ENCODE measurements at places on chromosomes 16 and 17.

- no peak for DNase-seq
Measured at GRCh38 chr17:27244491-27245223, 49.3 kb upstream of the WSB1 start.

- no peak for DNase-seq
Measured at GRCh38 chr17:46262271-46262670, 32.7 kb upstream of the LRRC37A start.

GRCh38 chr17:65552214-65552613 is 9.2 kb downstream of the AXIN2 start:
- no peak for DNase-seq

DNA sequence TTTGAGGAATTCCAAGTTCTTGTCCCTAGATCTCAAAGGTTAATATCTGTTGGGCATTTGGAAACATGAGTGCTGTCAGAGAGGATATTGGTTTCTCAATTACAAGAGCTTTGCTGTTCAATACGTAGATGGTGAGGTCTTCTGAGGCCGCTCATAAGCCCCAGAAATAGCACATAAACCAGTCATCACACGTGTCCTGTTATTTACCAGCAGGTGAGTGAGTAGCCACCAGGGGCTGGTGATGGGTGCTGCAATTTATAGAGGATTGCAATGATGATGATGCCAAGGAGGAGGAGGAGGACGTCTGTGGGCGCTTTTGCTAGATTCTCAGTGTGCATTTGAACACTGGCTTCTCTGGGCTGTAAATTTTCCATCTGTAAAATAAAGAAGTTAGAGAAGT is 89.0 kb downstream of the SALL1 start:
- DNase-seq, result no peak

- no peak for DNase-seq
Measured at GRCh38 chr17:19295473-19296135, 58.4 kb downstream of the EPN2 start.

DNA sequence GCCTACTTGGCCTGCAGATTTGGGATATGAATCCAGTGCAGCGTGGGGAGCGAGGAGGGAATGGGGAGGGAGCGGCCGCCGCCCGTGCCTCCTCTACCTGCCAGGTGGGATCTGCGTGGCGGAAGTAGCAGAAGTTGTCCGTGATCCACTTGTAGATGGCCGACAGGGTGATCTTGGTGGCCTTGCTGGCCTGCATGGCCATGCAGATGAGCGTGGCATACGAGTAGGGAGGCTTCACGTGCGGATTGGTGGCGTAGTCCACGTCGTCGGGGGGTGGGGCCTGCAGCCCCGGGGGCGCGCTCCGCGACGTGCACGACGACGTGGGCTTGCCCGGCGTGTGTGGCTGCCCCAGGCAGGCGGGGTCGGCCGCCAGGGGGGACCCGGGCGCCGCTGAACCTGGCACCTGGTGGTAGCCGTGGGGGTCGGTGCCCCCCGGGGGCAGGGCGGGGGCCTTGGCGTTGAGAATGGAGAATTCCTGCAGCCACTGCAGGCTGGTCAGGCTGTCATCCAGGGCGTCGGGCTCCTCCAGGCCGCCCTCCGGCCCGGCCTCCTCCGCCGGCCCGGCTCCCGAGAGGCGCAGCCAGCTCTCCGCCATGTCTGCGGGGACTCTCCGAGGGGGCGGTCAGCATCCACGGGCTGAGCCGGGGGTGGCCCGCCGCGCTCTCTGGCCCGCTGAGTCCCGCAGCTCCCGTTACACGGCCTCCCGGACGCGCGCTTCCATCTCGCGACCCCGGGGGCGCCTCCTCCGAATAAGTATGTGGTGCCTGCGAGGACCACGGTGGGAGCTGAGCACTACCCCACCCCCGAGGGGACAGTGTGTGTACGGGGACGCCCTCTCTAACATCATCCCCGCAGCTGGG is 1.0 kb downstream of the FOXJ1 start:
- peak; percentile 33 for DNase-seq

- DNase-seq, result no peak
Measured at GRCh38 chr17:685006-685405, 29.6 kb downstream of the VPS53 start.

DNA sequence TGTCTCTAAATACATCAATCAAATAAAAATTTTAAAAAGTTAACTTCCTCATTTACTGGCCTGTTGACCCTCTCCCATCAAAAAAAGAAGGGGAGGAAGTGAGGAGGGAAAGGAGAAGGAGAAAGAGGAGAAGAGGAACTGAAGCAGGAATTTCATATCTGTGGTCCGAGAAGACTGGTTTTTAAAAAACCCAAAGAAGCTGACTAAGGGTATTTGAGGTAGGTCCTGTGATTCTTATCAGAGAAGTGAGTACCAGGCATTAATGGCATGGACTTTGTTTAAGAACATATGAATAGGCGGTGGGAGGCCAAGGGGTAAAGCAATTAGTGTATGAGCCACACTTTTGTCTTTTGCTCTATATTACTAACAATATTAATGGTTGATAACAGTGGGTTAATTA is 2.0 kb downstream of the SLC46A1 start:
- DNase-seq, result no peak

DNA sequence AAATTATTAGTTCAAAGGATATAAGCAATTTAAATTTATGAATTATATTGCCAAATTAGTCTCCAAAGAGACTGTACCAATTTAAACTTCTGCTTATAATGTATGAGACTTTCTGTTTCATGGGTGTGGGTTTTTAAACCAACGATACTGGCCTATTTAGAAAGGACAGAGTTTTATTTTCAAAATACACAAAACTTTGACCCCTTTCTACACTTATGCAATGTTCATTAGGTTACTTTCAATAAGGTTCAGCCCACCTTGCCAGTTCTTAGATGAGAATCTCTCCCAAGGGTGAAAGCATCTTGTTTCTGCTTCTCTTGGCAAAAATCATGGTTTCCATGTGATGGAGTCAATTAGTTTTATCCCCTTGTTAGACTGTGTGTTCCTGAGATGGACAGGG is 84.7 kb downstream of the MYO1D start:
- DNase-seq, result no peak

DNA sequence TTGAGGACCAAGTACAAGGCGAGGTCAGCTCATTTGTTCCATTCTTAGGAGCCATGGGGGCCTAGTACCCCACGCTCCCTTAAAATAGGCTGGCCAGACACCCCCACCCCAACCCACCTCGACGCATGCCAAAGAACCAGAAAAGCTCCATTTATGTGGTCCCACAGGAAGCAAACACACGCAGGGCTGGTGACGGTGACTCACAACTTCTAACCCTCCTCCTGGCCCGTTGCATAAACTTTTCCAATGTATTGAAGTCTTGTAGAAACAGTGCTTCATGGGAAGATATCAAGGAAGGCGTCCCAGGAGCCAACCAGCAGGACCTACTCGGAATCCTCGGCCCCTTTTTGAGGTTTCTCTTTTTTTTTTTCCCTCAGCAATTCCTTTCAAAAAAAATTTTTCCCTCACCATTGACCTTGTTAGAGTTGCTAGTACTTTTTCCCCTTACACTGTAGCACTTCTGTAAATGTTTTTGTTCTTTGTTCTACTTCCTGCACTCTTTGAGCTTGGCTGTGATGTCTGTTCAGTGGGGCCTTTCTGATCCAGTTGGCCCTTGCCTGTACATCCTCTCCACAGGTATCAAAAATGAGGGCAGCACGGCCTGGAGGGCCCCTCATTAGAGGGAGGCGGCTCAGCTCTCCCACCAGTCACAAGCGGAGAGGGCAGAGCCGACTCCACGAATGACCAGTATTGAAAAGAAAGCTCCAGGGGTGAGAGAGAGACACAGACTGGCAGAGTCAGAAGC is 208.3 kb downstream of the RGS9 start:
- DNase-seq, result peak; percentile 9

GRCh38 chr17:15957608-15958307 is 12.8 kb downstream of the ADORA2B start:
- DNase-seq, result no peak

GRCh38 chr16:73697336-73697735 is 599.3 kb upstream of the PSMD7 start:
- no peak for DNase-seq

DNA sequence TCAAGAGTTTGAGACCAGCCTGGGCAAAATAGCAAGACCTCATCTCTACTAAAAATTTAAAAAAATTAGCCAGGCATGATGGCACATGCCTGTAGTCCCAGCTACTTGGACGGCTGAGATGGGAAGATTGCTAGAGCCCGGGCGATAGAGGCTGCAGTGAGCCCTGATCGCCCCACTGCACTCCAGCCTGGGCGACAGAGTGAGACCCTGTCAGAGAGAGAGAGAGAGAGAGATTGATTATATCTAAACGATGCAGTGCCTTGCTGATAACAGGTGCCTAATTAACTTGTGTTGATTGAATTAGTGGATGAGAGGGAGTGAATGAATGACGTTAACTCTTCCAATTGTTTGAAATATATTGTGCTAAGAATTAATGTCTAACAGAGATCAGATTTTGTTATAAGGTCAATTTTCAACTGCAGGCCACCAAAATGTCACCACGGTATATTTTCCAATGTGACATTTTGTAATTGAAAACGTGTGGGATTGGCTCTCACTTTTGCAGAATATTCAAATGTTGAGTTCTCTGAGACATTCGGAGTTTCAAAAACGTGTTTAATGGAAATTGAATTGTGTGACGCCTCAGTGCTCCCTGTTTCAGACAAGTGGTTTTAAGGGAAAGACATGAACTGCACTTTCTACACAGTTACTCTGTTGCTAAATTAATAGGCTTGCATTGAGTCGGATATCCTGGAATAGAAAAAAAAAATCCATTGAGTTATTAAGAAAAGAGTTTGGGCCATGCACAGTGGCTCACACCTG is 53.6 kb downstream of the ABAT start:
- no peak for DNase-seq

DNA sequence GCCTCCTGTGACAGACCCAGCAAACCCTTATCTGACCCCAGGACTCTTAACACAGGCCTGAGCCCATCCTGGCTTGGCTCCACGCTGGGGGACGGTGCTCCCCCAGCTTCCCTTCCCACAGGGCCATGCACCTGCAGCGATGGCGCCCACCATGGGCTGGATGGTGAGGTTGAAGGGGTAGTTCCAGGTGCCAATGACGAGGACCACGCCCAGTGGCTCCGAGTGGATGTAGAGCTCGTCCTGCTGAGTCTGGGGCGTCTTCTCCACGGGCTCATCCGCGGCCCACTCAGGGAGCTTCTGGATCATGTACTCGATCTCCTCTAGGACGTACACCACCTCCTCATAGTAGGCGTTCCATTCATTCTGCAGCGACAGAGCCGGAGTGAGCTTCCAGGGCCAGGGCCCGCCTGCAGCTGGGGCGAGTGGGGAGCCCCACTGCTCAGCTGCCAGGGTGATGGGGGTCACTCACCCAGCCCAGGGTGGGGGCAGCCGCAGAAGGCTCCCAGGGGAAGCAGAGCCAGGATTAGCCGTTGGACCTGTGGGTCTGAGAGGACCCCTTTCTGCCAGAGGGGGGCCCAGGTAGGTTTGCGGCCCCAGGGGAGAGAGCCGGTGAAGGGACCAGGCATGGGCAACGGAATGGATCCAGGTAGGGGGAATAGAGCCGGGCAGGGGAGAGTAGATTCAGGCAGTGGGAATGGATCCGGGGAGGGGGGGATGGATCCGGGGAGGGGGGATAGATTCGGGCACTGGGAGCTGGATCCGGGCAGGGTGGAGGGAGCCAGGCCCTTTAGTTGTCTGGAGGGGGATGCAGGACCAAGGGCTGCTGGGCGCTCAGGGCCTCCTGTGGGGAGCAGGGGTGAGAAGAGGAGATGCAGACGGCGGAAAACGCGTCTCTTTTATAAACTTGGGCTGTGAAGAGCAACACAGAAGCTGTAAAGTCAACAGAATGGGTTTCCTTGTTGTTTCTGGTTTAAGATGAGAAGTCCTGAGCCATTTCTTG is 4.7 kb downstream of the ALDH3A1 start:
- DNase-seq, result no peak

DNA sequence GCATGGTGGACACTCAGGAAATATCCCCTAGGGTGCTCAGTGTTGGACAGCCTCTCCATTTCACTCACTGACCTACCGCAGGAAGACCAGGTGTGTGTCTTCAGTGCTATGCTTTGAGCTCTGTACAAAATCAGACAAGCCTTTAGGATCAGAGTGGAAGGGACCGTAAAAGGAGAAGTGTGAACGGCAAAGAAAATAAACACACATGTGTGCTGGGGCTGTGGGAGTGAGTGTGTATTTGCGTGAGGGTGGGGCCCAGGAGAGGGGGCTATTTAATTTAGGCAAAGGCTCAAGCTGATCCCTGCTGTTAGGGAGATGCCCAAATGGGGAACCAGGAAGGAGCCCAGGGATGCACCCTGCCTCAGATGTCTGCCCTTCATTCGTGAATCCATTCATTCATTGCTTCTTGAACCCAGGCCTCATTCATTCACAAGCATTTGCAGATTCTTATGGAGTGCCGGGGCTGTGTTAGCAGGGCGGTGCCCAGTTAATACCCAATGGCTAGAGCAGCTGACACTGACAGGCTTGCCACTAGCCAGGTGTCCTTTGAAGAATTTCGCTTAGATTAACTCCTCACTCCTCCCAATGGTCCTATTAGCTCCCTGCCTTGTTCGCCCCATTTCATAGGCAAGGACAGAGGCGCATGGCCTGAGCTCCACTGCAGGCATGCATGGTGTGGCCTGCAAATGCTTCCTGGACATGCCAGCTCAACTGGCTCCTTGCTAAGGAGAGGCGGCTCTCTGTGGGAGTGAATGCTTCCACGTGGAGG is 296.7 kb upstream of the FOXF1 start:
- no peak for DNase-seq

DNA sequence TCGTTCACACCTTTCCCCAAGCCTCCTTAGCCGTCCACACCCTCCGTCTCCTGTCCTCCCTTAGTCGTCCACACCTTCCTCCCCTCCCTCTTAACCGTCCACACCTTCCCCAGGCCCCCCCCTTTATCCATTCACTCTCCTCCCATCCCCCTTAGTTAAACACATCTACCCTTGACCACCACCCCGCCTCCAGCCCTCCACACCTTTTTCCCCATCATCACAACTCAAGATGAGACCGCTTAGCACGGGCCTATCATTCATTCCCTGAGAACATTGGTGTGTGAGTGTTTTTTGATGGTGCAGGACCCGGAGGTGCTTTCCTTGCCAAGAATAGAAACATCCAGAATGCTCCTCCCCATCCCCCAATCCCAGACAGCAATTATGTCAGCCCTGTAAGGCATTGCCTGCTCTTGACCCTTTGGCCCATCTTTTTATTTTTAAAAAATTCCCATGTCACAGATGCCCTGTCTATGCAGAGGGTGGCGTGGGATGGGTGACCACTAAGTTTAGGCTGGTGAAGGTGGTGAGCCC is 1.4 kb downstream of the TENT4B start:
- no peak for DNase-seq

- DNase-seq, result no peak
Measured at GRCh38 chr17:70523426-70523825, 354.1 kb downstream of the KCNJ2 start.

DNA sequence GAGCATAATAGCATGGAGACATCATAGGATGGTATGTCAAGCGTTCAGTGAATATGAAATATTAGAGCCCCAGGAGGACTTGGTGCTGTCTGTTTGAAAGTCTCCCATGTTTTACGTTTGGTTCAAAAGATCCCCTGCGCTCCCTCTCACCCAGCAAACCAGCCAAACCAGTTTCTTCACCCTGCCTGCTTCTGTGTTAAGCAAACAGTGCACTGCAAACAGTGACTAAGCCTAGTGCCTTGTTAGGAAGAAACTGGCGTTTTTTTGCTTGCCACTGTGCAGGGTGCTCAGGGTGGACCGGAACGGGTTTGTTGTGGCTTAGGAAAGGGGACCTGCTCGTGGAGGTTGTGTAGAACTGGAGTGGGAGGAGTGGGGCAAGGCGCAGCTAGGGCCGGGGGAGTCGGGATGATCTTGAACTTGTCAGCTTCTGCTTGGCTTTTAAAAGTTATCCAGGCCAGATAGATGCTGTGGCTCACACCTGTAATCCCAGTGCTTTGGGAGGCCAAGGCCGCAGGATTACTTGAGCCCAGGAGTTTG is 7.7 kb downstream of the CDH1 start:
- DNase-seq, result no peak

GRCh38 chr16:58510097-58510775 is 5.1 kb upstream of the SETD6 start:
- DNase-seq, result no peak
